Activated CD4-positive, alpha-beta memory T cell treated with anti-CD3 and anti-CD28 coated beads, Interleukin-2, amount 10 ng/mL, durations not matched to agents 7 days and 5 days (primary cell): ENCODE measurements at places on chromosomes 7 and 10.

DNA sequence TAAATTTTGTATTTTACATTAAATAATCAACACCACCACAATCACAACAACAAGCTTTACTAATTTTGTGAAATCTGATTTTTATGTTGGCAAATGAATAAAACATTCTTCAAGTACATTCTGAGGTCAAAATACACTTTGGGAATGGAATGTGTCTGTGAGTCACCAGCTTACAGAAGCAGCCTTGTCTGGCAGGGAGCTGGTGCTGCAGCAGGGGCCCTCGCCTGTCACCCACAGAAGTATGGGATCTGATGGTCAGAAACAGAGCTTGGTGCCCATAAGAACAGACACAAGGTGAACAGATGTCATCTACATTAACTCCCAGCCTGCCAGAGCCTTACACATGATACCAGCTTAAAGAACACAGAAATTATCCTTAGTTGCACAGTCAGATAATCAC lies 496.9 kb downstream of the CCSER2 start:
- H3K27me3 ChIP-seq, result no peaks in the 10 kb centered on the region
- H3K4me1 ChIP-seq, result no peaks in the 10 kb centered on the region
- no peaks in the 10 kb centered on the region for H3K36me3 ChIP-seq
- no peak overlapping the region for H3K27ac ChIP-seq
- DNase-seq, result no peak

- no peaks in the 10 kb centered on the region for H3K36me3 ChIP-seq
- DNase-seq, result no peak
- peaks cover 7% of the 10 kb centered on the region for H3K4me1 ChIP-seq
- H3K4me3 ChIP-seq, result no peak overlapping the region
- H3K27me3 ChIP-seq, result peaks cover 9% of the 10 kb centered on the region
Measured at GRCh38 chr7:22849172-22849571, 26.5 kb upstream of the TOMM7 start.

DNA sequence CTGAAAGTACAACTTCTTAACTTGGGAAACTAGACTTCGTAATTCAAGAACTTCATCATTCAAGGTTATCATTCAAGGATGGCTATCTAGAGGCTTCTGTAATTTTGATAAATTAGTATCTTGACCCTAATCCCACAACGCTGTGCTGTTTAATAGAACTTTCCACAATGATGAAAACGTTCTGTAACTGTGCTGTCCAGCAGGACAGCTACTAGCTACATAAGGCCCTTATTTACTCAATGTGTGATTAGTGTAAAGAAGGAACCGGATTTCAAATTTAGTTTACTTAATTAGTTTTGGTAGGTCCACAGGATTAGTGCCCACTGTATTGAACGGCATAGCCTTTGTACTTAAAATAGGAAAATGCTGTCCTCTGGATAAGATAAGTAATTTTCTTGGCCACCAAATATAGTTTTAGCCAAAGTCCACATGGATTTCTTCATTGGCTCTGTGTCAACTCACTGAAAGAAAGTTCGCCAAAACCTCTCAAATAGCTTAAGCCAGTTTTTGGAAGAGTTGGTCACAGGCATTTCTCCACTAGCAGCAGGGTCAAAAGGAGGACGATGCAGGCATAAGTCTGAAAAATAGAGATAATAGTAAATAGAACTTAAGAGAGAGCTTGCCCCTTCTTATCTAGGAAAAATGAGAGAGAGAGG lies 17.3 kb downstream of the DGKI start:
- no peaks in the 10 kb centered on the region for H3K4me1 ChIP-seq
- H3K36me3 ChIP-seq, result no peaks in the 10 kb centered on the region
- H3K4me3 ChIP-seq, result no peak overlapping the region
- H3K27ac ChIP-seq, result no peak overlapping the region

GRCh38 chr10:133455611-133456031 lies 1.9 kb downstream of the SCART1 start:
- H3K4me3 ChIP-seq, result no peak overlapping the region
- H3K4me1 ChIP-seq, result peaks cover 2% of the 10 kb centered on the region
- peaks cover 4% of the 10 kb centered on the region for H3K27me3 ChIP-seq
- H3K27ac ChIP-seq, result no peak overlapping the region
- peak; percentile 14 for DNase-seq
